CD4-positive, alpha-beta T cell treated with Interleukin-17A for 4 hours (primary cell): ENCODE measurements at places on chromosomes 5 and 9.
A peak's percentile ranks its signal among the peaks of the same experiment; 100 is the strongest.

GRCh38 chr5:177338251-177339106 lies 13.0 kb downstream of the LMAN2 start:
- no peak for DNase-seq

DNA sequence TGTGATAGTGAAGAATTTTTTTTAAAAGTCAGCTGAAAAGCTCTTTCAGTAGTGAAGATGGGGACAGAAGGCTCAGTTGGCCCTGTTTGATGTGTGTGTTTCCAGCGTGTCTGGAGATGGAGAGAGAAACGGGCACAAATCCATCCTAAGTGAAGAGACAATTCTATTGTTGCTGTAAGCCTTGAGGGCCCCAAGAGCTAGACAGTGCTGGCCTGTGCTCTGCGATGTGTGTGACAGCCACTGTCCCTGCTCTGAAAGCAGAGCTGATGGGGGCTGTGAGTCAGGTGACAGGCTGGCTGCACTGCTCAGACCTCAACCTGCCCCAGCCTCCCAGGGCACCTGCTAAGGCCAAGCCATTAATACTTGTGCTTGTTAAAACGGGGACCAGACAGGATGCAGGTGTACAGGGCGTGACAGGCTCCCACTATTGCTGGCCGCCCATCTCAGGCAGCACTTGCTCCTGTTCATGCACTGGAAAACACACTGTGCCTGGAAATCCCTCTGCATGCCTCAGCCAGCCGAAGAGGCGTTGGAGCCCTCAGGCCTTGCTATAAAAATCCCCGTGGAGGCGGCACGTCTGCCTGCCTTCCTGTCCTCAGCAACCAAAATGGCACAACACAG lies 44.6 kb upstream of the SEMA4D start:
- no peak for DNase-seq

DNA sequence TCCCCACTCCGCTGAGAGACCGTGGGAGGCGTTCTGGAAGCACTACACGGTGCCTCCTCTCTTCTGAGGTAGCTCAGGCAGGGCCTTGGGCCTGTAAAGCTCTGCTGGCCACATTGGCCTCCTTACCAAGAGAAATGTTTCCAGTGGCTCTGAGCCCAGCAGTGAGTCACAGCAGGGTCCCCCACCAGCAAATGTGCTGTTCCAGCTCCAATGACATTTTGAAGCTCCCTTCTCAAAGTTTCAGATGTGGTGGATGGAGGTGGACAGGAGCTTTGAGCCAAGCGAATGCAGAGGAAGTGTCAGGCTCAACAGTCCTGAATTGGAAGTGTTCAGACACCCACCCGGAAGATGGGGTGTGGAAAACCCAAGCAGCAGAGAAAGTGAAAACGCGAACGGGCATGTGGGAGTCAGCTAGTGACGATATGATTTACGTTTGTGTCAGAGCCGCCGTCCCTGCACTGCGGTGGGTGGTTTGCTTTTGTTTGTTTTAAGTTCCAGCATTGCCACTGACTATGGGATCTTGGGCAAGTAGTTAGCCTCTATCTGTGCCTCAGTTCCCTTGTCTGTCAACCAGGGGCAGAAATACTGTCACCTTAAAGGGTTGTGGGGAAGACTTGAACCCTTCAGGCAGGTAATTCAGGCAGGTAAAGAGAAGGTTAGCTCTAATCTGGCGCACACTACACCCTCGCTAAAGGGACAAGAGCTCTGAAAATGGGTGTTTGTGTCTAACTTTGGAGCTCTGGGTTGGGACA lies 38.2 kb downstream of the C5orf15 start:
- DNase-seq: peak; percentile 66

DNA sequence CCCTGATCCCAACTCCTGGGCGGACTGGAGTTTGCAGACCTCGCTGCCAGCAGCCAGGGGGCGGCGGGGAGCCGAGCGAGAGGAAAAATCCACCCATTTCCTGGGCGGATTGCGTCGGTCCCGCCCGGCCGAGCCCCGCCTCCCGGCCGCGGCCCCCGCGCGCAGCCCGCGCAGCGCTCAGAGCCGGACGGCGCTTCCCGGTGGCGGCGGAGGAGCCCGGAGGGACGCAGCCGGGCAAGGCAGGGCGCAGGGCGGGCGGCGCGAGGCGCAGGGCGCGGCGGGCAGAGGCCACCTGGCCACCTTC lies at the start of gene OLFM1:
OLFM1 (plus strand) TSS at position 180 of the 304 bp plus-strand sequence. CDS start 322 bp downstream, outside the sequence.
- no peak for DNase-seq

GRCh38 chr9:130854092-130854491 lies 19.0 kb downstream of the ABL1 start:
- no peak for DNase-seq

DNA sequence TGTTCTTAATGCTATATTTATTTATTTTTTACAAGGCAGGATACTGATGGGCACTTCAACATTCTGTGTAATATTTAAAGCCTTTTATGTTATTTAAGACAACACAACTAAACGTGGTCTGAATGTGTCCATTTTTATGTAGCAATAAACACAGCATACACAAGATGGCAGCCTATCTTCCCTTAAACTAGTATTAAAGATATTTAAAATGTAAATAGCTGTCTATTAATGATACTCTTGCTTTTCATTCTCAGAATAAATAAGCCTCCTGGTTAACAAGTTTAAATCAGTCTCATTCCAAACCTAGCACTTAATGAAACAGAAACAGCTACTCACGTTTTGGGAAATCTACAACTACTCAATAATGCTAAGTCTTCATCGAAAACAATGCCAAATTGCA lies 315.7 kb downstream of the MCTP1 start:
- no peak for DNase-seq
